ENCODE measurements at places on chromosomes 16 and 17. TPM values are rescaled to one million over a fixed set of nuclear protein-coding genes. Genes with fewer than 3 reads are reported as not detected.
A peak's percentile ranks its signal among the peaks of the same experiment; 100 is the strongest.

- DNase-seq = no peak
Measured at GRCh38 chr17:8557176-8557806, 73.2 kb downstream of the MYH10 start.

DNA sequence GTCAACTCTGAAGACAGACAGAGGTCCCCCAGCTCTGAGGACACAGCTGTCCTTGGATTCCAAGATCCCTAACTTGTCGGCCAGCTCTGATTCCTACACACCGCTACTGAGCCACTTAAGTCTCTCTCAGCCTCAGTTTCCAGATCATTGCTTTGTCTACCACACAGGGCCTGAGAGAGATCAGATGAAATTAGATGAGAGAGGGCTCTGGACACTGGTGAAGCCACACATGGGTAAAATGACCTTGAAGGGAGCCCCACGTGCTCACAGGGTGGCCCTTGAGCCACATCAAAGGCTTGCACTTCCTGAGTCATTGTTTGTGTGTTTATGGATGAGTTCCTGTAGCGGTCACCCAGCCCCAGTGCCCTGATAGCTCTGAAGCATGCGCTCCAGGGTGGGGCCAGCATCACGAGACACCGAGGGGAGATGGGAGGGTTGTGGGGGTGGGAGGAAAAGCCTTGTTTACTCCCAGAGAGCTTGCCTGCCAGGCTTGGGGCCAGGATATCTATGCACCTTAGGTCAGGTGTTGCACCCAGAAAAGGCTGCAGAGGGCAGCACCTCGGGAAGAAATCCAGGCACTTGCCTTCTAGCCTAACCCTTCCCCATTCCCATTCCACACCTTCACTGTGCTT lies 32.7 kb upstream of the SLC6A2 start:
- DNase-seq = no peak

Gene UTS2R
- not detected for polyA plus RNA-seq

GRCh38 chr17:52170963-52171572 lies 12.6 kb upstream of the CA10 start:
- DNase-seq = no peak

Gene CIBAR2
- not detected for polyA plus RNA-seq

Gene GPR142
- polyA plus RNA-seq = not detected

GRCh38 chr17:34581446-34582184 lies 2.2 kb downstream of the TMEM132E start:
- no peak for DNase-seq

Gene ENO3
- 0.36 TPM for polyA plus RNA-seq

GRCh38 chr16:30186782-30187555 lies 3.6 kb downstream of the CORO1A start:
- DNase-seq = peak; percentile 55

DNA sequence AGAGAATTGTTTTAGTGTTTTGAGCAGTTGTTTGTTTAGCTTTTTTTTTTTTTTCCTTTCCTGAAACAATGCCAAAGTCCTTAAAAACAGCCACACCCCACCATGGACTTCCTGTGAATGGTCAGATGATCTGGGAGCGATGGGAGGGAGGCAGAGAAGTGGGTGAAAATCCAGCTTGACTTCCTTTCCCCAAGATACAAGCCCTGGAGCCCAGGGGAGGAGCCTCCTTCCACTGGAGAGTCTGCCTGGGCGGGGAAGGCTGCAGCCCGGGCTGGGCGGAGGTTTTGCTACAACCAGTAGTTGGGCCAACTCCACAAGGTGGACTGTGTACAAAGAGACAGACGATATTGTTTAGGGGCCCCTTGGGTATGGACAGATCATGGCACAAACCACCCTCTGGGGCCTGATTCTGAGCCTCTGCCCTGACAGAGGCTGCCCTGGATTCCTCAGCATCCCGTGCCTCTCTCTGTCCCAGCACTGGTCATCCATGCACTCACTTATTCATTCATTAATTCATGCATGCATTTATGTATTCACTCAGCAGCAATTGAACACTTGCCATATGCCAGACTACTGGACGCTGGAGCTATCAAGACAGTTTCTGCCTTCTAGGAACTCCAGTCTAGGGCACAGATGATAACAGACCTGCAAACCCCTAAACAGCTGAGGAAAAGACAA lies 29.8 kb downstream of the WSB1 start:
- no peak for DNase-seq

GRCh38 chr16:54504372-54504771 lies 217.8 kb upstream of the IRX3 start:
- DNase-seq = no peak

GRCh38 chr17:83100220-83100852 lies 20.9 kb downstream of the METRNL start:
- DNase-seq = no peak

GRCh38 chr17:19020016-19020415 lies 15.5 kb upstream of the FAM83G start:
- DNase-seq = no peak

Gene ANKRD40CL
- not detected for polyA plus RNA-seq

- DNase-seq = peak; percentile 1
Measured at GRCh38 chr16:53743149-53743566, 39.2 kb downstream of the FTO start.

GRCh38 chr16:69754143-69754468 lies 620 bp downstream of the NOB1 start:
- no peak for DNase-seq

Gene CLEC3A
- polyA plus RNA-seq = not detected

DNA sequence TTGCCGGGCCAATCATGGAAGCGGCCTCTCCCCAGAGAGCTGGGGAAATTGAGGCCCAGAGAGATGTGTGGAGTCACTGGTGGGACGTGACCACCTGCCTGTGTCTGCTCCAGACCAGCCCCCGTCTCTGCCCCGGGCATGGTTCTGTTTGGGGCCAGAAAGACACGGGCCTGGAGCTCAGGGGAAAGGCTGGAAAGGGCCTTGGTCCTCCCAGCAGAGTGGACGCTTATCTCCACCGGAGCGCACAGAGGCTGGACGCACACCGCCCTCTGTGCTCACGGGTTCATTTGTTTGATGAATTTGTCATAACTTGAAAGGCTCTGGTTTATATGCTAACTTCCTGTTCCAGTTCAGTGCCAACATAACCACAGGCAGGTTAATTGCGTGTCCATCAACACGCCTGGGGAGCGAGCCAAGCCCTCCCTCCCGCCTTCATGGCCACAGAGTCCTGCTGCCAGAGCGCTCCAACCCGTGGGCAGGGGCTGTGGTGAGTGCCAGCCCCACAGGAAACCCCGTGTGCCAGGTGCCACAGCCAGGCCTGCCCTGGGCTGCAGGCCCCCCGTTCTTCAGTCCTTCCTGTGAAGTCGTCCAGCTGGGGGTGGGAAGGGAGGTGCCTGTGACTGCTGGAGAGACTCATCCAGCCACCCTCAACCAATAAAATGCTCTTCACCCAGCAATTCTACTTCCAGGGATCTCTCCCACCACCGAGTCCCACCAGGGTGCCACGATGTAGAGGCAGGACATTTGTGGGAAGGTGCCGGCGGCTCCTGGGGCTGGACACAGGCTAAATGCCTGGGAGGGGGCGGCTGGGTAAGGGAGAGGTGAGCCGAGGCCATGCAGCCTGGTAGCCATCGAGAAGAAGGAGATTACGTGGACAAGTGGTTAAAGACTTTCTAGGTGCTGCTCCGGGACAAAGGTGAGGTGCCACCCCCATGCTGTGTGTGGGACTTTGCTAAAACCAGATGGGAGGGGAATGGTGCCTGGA lies 29.4 kb upstream of the BAHCC1 start:
- DNase-seq = peak; percentile 83

DNA sequence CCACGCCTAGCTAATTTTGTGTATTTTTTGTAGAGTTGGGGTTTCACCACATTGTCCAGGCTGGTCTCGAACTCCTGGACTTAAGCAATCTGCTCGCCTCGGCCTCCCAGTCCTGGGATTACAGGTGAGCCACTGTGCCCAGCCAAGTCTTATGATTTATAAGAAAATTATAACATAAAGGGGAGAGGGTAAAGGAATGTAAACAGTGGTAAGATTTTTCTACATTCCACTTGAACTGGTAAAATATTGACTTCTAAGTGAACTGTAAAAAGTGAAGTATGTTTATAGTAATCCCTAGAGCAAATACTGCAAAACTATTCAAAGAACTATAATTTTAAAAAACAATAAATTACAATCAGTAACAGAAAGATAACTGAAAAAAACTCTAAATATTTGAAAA lies 33.5 kb downstream of the C16orf87 start:
- DNase-seq = no peak

- DNase-seq = peak; percentile 40
Measured at GRCh38 chr16:79083508-79084299, 516.8 kb downstream of the MAF start.

Gene KRTAP9-8
- polyA plus RNA-seq = not detected

DNA sequence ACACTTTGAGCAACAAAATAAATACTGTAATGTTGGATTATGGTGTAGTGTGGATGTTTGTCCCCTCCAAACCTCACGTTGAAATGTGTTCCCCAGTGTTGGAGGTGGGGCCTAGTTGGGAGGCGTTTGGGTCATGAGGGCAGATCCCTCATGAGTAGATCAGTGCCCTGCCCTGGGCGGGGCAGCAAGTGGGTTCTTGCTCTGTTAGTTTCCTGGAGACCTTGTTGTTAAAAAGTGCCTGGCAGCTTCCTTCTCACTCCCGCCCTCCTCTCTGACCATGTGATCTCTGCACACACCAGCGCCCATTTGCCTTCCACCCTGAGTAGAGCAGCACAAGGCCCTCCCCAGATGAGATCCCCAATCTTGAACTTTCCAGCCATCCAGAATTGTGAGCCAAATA lies 67.7 kb downstream of the MPRIP start:
- DNase-seq = peak; percentile 6

Data from CD14-positive monocyte (primary cell).